ENCODE measurements at places on chromosomes 2 and 18.
A peak's percentile ranks its signal among the peaks of the same experiment; 100 is the strongest.

GRCh38 chr2:10336283-10336682, 33.6 kb downstream of the HPCAL1 start:
- DNase-seq: no peak

- DNase-seq: no peak
Observed at GRCh38 chr18:49359732-49360444, 100.6 kb downstream of the DYM start.

GRCh38 chr2:179455172-179455524, 190.5 kb upstream of the SESTD1 start:
- no peak for DNase-seq

DNA sequence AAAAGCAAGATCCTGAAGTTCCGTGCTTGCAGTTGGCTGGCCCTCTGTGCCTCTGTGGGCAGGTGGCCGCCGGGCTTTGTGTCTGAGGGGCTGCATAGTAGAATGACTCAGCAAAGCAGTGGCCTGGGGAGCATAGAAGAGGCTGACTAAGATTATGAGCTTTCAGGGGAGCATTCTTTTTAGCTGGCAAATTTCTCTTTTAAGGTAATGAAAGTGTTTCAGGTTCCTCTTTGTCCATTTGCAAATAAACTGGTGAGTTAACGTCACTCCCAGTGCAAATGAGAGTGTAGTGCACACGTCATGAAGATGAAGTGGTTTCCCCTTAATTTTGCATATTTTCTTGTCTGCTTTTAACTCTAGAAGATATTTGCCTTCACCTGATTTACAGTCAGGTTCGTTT, 98.6 kb downstream of the BCL2L11 start:
- DNase-seq: no peak

DNA sequence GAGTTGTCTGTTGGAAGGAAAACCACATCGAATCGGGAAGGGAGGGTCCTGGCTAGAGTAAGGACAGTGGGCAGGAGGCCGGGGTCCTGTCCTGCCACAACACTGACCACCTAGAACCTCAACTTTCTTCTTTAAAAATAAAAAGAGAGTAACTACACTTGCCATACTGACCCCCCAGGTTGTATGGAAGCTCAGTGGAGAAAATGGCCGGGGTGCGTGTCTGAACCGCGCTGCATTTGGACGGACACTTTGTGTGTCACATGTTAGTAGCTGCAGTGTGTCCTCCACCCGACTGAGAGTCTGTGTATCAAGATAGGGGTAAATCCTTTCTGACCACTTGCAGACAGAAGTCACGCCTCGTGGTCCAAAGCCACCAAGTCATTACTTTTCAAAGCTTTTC, 87.0 kb downstream of the GBX2 start:
- DNase-seq: no peak

DNA sequence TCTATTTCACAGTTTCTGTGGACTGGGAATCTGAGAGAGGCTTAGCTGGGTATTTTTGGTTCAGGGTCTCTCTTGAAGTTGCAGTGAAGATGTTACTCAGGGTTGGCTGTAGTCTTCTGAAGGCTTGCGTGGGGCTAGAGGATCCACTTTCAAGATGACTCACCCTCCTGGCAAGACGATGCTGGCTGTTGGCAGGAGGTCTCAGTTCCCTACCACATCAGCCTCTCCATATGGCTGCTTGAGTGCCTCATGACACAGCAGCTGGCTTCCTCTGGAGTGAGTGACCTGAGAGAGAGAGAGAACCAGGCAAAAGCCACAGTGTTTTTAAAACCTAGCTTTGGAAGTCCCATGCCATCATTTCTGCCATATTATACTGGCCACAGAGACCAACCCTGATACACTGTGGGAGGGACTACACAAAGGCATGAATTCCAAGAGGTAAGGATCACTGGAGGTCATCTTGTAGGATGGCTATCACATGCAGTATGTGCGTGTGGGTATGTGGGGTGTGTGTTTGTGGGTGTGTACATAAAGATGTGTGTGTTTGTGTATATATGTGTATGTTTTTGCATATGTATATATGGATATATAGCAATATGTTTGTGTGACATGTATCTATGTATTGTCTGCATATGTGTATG, 25.1 kb downstream of the DNPEP start:
- DNase-seq: no peak

DNA sequence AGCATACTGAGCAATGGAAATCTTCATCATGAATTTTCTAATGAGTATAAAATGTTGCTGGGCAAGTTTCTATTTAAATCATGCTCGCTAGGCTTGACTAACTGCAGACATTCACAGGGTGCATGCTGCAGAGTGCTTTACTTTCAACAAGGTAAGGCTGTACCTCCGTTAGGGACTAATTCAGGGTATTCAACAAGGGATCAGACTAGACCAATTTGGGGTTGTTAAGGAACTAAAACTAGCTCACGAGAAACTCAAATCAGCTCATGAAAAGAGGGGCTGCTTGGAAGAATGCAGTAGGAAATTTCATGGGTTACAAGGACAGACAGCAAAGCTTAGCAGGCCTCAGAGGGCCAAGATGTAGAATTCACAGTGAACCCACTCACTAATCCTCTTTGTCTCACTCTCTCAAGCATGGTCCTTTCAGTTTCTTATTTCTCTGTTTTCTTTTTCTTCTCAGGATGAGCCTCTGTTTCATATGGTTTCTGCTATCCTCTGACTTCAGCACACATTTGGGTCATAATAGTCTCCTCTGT, 2.2 kb downstream of the MYO3B start:
- DNase-seq: no peak

DNA sequence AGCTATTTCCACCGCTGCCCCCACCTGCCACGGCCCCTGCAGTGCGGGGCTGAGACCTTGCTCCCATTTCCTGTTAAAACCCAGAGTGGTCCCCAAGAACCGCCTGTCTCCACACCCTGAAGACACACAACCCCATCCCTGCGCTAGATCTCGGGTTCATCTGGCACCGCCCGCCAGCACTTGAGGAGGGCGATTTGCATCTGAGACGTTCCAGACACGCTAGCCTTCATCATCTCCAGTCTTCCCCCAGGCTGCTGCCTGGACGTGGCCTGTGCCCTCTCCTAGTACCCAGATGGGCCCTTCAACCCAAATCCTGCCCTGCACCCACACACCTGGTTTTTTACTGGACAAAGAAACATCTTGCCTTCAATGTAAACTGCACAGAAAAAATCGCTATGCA, 49.8 kb downstream of the SLC66A2 start:
- no peak for DNase-seq

DNA sequence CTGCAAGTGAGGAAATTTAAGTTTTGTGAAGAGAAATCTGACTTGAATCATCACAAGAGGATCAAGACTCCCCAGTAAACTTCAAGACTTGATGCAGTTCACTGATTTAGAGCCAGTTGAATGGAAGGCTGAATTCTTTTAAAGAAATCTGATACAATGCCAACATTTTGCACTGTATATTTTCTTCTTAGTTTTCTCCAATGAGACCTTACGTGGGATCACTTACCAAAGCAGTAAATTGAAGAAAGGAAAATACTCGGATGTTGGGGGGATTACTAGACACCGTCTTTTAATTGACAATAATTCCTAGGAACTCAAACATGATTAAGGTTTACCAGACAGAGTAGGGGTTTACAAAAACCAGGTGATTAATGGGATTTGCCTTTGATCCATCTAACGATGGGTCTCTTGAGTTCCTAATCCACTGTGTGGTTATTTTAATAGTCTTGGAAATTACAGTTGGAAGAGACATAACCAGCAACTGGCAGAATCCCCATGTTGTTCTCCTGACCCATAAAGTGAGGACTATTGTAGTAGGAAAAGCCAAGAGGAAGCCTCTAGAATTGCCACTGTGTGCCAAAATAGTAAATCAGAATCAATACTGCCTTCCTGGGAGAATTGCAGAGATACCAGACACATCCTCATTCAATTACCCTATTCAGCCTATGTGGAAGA, 354.5 kb downstream of the PID1 start:
- no peak for DNase-seq

DNA sequence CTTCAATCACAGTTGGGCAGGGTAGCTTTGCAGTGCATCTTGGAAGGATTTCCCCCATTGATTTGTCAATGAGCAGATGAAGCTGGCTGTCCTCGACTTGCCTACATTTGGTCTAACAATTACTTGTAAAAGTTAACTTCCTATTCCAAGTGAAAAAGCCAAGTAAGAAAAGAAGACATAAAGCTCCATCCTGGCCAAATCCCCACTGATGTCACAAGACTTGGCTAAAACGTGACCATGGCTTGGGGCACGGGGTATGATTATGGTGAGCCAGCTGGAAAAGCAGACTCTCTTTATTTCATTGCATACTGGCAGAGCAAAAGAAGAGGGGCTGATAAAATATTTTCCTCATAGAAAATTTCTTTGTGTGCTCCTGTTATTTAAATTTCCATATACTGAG, 25.4 kb upstream of the PID1 start:
- no peak for DNase-seq

GRCh38 chr2:31142110-31142509, 3.9 kb upstream of the GALNT14 start:
- DNase-seq: no peak

- no peak for DNase-seq
Observed at GRCh38 chr2:120517751-120518469, 172.0 kb downstream of the INHBB start.

- no peak for DNase-seq
Observed at GRCh38 chr2:85064927-85065577, 68.1 kb upstream of the TCF7L1 start.

GRCh38 chr18:77899972-77900754, 650.5 kb downstream of the GALR1 start:
- DNase-seq: peak; percentile 79

- DNase-seq: no peak
Observed at GRCh38 chr2:30404319-30405259, 42.5 kb upstream of the LCLAT1 start.

- DNase-seq: peak; percentile 26
Observed at GRCh38 chr2:8598295-8599165, 83.3 kb upstream of the ID2 start.

GRCh38 chr2:216615298-216616082, 17.7 kb upstream of the IGFBP2 start:
- no peak for DNase-seq

DNA sequence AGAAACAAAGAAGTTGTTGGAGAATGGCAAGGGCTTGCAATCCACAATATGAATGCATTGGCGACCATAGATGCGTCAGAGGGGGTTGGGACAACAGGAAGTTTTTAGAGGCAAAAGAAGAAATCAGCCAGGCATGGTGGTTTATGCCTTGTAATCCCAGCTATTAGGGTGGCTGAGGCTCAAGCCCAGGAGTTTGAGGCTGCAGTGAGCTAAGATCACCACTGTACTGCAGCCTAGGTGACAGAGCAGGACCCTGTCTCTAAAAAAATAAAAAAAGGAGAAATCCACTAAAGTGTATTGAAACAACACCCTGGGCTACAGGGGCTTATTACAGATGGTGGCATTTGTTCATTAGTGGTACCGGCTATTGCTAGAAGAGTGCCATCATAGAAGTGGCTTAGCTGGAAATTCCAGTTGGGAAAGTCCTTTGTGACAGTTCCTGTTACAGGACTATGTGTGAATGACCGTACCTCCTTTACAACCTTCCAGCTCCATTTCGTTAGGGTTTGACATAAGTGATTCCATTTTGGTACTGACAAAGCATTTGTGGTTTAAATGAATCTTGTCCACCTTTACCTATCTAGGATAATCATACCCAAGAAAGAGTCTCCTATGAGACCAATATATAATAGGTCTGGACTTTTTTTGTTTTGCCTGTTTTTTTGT, 10.7 kb upstream of the WDSUB1 start:
- DNase-seq: no peak

- DNase-seq: no peak
Observed at GRCh38 chr2:166042768-166043390, 84.9 kb downstream of the SCN1A start.

- no peak for DNase-seq
Observed at GRCh38 chr2:234339501-234339900, 157.4 kb downstream of the ARL4C start.

GRCh38 chr2:99507937-99508818, 18.4 kb upstream of the REV1 start:
- DNase-seq: no peak

Measured in chondrocyte (in vitro differentiated cells).